ENCODE measurements at places on chromosomes 7 and 10.

- no peak for DNase-seq
These were observed 66.0 kb downstream of the SUGCT start for GRCh38 chr7:40200791-40201190.

GRCh38 chr10:48494073-48494472 lies 110.8 kb downstream of the ARHGAP22 start:
- DNase-seq, result no peak

DNA sequence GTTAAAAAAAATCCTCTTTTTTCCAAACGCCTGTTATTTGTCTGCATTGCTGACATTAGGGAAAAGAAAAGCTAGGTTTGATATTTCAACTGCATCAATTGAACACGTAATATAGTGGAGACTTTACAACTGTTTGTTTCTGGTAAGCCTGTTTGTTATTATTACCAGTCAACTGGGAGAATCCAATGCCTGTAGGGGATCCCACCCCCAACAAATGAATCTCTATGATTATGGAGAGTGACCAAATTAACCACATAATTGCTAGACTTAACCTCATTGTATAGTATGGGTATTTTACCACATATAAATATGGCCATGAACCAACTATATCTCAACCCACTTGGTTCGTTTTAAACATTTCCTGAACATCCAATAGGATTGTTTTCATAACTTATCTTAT lies 216.1 kb downstream of the TWIST1 start:
- DNase-seq, result no peak

DNA sequence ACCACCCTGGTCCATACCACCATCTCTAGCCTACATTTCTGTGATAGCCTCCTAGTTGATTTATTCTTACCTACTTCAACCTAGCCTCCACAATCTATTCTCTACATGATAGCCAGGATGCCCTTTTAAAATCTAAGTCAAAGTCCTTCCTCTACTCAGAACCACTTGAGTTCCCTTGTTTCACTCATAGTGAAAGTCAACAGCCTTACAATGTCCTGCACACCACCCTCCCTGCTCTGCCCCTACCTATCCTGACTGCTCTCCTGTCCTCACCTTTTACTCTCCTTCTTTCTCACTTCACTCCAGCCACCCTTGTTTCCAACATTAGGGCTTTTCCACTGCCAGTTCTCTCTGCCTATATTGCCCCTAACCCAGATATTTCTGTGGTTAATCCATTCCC lies 146.7 kb downstream of the GRM3 start:
- DNase-seq, result no peak

DNA sequence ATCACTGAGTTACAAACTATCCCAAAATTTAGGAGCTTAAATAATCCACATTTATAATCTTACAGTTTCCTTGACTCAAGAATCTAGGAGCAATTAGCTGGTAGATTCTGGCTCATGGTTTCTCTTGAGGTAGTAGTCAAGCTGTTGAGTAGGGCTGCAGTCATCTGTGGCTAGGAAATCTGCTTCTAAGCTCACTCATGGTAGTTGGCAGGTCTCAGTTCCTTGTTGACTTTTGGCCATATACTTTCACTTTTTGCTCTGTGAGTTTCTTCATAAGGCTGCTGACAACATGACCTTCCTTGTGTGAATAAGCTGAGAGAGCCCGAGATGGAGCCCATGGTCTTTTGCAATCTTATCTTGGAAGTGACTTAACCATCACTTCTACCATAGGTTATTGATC lies 10.8 kb upstream of the ETV1 start:
- DNase-seq, result no peak

DNA sequence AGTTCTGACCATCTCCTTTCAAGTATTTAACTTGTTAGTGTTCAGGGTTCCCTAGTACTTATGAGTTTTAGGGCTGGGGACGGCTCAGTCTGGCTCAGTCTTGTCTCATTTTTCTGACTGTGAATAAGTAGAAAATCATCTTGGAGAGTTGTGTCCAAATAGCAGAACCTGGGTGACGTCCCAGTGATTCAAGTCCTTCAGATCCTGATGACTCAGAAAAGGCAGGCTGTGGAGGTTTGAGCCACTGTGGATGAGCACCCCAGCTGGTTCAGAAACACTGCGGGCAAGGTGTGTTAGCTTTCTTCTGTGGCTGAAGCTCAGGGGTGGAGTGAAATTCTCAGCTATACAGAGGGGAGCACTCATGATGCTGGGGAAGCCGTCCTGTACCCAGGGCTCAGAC lies 154.4 kb upstream of the NPY start:
- no peak for DNase-seq

DNA sequence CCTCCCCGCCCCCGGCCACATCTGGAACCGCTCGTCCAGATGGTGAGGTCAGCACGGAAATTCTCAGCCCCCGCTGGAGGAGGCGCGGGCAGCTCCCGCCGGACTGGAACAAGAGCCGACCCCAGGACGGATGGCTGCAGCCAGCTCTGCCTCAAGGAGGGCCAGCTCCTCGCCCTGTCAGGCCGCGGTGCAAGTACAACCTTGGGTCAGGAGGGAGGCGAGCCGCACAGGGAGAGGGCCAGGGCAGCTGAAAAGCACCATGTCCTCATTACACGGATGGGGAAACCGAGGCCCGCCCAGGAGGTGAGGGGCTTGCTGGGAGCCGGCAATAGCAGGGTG lies 3.8 kb upstream of the GRIFIN start:
- DNase-seq, result no peak

- DNase-seq, result no peak
These were observed 287.4 kb downstream of the SKIDA1 start for GRCh38 chr10:21238044-21238443.

- DNase-seq, result no peak
These were observed 43.6 kb downstream of the TET1 start for GRCh38 chr10:68603766-68604165.

DNA sequence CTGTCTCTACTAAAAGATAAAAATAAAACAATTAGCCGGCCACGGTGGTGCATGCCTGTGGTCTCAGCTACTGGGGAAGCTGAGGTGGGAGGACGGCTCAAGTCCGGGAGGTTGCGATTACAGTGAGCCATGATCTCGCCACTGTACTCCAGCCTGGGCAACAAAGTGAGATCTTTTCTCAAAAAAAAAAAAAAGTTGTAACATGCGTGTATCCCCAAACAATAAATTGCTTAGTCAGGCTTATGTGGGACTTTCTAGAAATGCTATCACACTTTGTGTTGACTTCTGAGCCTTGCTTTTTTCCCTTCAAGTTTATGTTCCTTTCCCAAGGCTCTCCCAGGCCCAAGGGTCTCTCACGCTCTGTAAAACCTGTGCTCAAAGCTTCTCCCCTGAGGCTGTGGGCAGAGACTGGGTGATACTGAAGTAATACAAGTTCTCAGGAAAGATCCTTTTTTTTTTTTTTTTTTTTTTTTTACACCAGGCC lies 88.0 kb upstream of the TNS3 start:
- DNase-seq, result no peak

DNA sequence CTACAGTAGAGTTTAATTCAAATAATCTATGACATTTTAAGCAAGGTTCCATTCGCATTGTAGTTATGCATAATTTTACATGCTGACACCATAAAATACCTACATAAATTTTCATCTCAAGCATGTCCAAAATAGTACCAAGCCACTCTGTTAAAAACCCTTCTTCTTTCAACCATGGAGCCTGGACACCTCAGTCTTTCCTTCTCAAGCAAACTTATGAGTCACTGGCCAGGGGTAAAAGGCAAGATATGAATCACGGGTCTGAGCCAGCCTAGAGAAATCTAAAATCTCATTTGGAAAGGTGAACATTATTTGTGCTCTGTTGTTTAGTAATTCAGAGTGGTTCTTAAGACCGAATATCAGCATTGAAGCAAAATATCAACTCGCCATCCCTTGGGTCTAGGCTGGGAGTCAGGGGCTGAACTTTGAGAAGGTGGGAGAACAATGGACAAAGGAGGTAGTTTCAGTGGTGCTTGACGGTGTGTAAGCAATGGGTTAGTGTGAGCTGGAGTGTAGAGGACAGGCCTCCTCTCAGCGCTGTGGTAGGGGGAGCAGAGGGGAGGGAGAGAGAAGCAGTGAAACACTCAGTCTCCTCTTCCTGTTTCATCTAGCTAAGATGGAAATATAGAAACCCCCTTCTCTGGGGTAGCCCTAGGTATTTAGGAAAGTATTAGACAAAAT lies 19.1 kb upstream of the GPAM start:
- DNase-seq, result no peak

GRCh38 chr10:8070440-8070839 lies 16.0 kb downstream of the GATA3 start:
- DNase-seq, result no peak

- no peak for DNase-seq
These were observed 41.8 kb upstream of the FAM133B start for GRCh38 chr7:92631850-92632487.

GRCh38 chr7:330511-331230 lies 40.7 kb downstream of the FOXL3 start:
- DNase-seq, result no peak

GRCh38 chr7:1259621-1260243 lies 27.1 kb downstream of the UNCX start:
- DNase-seq, result no peak

- no peak for DNase-seq
These were observed 11.9 kb downstream of the RAB11FIP2 start for GRCh38 chr10:118034791-118035261.

GRCh38 chr10:71483885-71484751 lies 87.4 kb downstream of the CDH23 start:
- no peak for DNase-seq

- no peak for DNase-seq
These were observed 9.3 kb upstream of the NRBF2 start for GRCh38 chr10:63123727-63124362.

DNA sequence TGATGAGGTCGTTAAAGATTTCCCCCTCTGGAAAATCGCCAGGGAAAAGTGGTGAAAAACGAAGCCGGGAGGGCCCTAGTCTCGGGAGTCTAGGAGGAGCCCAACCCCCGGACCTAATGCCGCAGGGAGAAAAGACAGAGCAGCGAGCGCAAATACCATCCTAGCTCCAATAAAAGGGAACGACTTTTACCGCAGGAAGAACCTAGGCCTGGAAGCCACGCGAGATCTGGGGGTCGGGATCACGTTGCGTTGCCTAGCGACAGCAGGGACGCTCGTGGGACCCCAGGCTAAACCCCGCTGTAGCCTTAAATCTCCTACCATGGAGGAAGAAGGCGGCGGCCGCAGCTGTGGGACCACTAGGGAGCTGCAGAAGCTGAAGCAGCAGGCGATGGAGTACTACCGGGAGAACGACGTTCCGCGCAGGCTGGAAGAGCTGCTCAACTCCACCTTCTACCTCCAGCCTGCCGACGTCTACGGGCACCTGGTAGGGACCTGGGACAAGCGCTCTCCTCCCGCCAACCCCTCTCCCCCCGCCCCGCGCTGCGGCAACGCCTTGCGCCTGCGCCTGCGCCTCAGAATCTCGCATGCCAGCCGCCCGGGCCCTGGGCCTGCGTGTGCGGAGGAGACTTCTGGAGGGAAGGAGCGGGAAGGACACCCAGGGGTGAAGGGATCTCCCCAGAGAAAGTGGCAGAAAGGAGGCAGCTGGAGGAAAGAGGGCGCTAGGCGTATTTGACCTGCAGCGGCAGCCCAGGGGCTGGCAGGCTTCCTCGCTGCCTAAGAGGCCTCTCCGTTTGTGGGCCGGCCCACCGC lies at the start of gene ENO4:
TSS of gene ENO4 (plus strand) at position 252 of the 810 bp plus-strand sequence. CDS start at position 320, 68 bp downstream.
- no peak for DNase-seq

DNA sequence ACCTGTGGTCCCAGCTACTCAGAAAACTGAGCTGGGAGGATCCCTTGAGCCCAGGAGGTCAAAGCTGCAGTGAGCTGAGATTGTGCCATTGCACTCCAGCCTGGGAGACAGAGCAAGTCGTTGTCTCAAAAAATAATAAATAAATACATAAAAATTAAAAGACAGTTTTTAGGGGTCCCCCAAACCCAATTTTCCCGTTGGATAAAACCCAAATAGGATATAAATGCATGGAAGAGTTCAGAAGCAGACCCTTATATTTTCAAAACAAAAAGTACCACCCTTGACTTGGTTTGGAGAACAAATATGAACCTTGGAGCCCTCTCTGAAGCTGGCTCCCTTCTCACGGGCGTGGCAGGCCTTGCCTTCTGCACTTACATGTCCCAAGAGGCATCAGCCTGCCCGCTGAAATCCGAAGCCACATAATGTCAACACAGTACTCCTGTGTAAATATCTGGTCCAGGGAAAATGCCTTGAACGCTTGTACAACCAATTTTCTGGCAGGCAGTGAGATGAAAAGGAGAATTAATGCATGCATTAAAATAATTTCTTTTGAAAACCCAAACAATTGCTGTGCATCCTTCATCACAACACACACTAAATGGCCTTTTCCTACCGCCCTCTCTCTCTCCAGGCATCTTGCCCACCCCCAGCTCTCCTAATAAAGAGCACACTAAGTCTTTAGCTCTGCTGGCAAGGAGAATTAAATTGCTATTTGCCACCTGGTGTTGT lies 46.4 kb upstream of the PARD3 start:
- no peak for DNase-seq

DNA sequence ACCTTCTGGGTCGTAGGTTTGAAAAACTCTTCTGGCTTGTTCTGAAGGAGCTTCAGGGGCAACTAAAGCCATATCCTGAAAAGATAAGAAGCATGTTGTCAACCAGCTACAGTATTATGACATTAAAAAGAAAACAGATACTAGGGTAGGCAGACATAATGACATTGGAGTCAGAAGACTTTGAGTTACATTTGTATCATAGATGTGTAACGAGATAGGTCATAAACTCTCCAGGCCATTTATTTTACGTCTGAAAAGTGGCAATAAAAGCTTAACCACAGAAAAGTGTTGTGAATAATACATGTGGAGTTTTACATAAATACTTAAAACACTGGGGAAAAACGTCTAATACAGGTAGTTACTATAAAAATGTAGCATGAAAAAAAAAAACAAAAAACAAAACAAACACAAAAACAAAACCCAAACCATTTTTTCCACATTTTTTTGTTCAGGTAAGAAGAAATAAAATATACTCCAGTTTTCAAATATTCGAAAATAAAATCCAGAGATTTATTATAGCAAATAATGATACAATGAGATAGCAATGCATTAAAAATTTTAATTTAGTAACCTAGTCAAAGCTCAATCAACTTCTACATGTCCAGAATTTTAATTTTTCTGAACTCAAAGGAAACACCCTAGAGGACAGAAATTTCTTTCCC lies 64.1 kb downstream of the MINDY3 start:
- DNase-seq, result no peak

GRCh38 chr7:152872745-152873118 lies 113.2 kb downstream of the ACTR3B start:
- no peak for DNase-seq

DNA sequence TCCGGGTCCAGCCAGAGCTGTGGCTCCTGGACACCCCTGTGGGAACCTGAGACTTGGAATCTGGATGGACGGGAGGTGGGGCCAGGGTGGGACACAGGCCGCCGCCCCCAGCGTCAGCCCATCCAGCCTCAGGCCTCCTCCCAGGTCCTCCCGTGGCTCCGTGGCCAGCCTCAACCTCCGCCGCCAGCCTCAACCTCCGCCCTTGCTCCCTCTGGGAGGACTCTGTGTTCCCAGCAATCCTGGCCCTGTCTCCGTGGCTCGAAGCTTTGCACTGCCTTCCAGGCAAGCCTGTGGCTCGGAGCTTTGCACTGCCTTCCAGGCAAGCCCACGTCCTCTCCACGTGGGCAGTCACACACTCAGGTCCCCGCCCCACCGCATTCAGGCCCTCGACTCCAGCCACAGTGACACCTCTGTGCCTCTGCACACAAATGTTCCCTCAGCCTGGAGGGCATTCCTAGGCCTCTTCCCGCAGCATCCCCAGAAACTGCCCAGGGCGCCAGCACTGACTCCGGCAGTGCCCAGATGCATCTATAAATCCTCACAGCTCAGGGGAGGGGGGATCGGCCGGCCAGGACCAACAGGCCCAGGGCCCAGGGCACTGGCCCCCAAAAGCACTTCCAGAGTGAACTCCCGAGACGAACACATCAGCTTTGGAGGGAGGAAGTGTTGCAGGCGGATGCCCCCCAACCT lies 44.7 kb upstream of the PDGFA start:
- DNase-seq, result no peak

GRCh38 chr10:95245425-95246055 lies 45.3 kb downstream of the PDLIM1 start:
- DNase-seq, result no peak
